ENCODE measurements at places on chromosomes 5 and 9. TPM values are rescaled to one million over a fixed set of nuclear protein-coding genes. Genes with fewer than 3 reads are reported as not detected.
A peak's percentile ranks its signal among the peaks of the same experiment; 100 is the strongest.

Gene FAM120AOS
- total RNA-seq: 30.9 TPM

DNA sequence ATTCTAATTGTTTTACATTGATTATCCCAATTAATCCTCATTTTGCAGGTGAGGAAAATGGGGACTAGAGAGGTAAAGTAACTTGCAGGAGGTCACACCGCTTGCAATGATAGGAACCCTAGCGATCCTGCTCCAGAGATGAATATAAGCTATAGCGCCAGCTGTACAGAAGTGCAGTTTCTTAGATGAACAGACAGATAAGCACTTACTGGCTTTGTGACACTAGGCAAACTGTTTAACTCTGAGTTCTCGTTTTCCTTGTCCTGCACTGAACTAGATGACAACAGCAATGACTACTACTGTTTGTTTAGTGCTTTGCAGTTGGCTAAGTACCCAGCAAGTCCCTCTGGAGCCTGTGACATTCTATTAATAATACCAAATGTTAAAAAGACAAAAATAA, 11.1 kb downstream of the LHX6 start:
- DNase-seq: no peak
- H3K36me3 ChIP-seq: no peaks in the 10 kb centered on the region
- no peak overlapping the region for H3K4me3 ChIP-seq
- peaks cover 96% of the 10 kb centered on the region for H3K27me3 ChIP-seq

Gene SPINK13
- not detected for total RNA-seq

Gene PCDHGB7
- 5.6 TPM for total RNA-seq

- DNase-seq: no peak
- no peak overlapping the region for H3K27ac ChIP-seq
- H3K27me3 ChIP-seq: no peaks in the 10 kb centered on the region
- H3K4me1 ChIP-seq: no peaks in the 10 kb centered on the region
Measured at GRCh38 chr9:112705768-112706427, 12.0 kb downstream of the INIP start.

- H3K27me3 ChIP-seq: no peaks in the 10 kb centered on the region
- no peak overlapping the region for H3K4me3 ChIP-seq
Measured at GRCh38 chr5:128197896-128198522, 114.4 kb downstream of the SLC12A2 start.

DNA sequence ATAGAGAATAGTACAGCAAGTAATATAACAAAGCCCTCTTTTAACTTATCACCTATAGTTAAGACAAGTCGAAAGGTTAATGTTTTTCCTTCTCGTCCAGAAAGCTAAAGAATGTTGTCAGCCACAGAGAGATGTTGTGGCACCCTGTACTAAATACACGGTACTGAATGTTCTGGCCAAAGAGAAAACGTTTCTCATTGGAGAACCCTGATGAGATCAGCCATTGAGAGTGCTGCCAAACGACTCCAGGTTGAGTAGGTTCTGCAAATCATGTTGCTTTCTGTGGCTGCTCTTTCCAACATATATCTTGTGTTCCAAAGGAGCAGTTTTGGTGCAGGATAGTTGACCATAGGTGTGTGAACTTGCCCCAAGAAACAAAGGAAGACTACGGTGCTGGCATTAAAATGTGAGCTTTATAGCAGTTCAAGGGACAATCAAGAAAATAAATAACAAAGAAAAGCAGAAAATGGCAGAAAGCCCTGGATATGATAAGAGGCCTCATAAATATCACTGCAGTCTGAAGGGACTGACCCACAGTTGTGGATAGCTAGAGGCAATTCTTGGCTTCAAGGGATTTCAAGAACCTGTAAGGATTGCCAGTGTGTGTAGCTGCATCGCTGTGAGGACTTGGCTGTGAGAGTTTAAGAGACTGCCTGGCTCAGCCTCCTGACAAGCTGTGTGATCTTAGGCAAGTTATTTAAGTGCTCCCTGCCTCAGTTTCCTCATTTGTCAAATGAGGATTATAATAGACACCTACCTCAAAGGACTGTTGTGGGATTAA, 102.7 kb downstream of the ARHGEF28 start:
- no peaks in the 10 kb centered on the region for H3K27me3 ChIP-seq
- H3K36me3 ChIP-seq: no peaks in the 10 kb centered on the region
- no peak overlapping the region for H3K27ac ChIP-seq
- H3K4me3 ChIP-seq: no peak overlapping the region
- no peaks in the 10 kb centered on the region for H3K4me1 ChIP-seq

- peak overlapping the region; percentile 24 for H3K4me3 ChIP-seq
- H3K27me3 ChIP-seq: no peaks in the 10 kb centered on the region
- no peaks in the 10 kb centered on the region for H3K36me3 ChIP-seq
- H3K4me1 ChIP-seq: peaks cover 45% of the 10 kb centered on the region
- peak; percentile 85 for DNase-seq
Measured at GRCh38 chr5:132225165-132226032, 2.3 kb downstream of the P4HA2 start.

Gene ADGRV1
- 0.83 TPM for total RNA-seq

Gene FBXO10
- total RNA-seq: 31.7 TPM

Gene LHFPL2
- 3.9 TPM for total RNA-seq

DNA sequence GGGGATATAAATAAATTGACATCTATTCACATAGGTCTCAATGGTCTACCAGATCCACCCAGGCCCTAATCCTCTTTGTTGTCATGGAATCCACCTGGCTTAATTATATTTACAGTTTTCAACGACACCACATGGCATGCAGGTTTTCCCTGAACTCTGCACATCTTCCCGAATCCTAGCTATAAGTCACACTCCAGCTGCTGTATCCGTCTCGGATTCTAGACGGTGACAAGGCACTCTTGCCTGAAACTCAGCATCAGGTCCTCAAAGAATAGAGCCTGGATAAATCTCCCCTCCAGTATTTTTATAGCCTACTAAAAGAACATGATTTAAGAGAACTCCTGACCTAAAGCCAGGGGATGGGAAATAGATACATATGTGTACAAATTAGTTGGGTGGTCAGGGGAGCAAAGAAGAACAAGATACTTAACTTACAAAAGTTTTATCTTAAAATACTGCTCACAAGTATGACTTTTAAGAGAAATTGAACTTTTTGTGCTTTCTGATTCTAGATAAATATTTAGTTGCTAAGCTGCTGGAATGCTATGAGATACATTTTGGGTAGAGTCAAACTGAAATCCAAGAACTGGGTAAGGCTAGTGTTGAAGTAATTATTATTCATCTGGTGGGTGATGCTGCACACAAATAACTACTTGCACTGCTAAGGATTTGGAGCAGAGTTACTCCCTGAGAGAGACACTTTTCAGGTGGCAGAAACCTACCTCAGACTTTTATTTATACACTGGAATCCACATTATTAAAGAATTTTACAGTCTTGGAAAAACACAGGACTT, 187.3 kb downstream of the EFNA5 start:
- no peak overlapping the region for H3K27ac ChIP-seq
- no peaks in the 10 kb centered on the region for H3K27me3 ChIP-seq
- no peak for DNase-seq
- H3K4me3 ChIP-seq: no peak overlapping the region

DNA sequence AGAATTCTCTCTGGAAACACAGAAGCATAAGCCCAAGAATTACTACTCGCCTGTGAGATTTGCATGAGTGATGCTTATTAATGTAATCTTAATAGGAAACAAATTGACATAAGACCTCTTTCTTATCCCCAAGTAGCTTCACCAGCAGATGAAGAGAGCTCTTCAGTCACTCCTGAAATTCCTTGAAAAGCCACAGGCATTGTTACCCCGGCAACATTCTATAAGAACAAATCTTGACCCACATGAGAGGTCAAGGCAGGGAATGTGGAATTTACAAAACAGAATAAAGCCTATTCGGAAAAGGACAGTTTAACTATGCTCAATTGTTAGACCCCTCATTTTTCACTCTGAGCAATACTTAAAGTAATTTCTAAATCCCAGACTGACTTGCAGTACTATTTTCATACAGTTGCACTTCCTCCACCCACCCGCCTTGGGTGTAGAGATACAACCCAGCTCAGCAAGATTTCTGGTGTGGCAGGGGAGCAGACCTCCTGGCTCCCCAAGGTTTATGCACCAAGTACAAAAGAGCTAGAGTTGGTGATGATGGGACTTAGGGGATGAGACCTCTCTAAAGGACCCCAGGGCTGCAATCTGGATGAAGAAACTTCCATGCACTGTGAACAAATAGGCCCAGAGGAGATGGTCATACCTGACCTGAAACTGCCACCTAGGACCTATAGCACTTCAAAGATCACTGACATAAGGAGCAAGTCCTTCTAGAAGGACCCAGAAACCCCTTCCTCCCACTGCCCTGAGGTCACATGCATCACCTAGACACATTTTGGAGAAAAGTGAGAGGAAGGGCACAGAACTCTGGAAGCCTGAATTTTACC, 242.1 kb downstream of the ZNF608 start:
- no peaks in the 10 kb centered on the region for H3K4me1 ChIP-seq
- H3K27me3 ChIP-seq: no peaks in the 10 kb centered on the region
- H3K27ac ChIP-seq: no peak overlapping the region
- H3K36me3 ChIP-seq: no peaks in the 10 kb centered on the region
- no peak for DNase-seq

DNA sequence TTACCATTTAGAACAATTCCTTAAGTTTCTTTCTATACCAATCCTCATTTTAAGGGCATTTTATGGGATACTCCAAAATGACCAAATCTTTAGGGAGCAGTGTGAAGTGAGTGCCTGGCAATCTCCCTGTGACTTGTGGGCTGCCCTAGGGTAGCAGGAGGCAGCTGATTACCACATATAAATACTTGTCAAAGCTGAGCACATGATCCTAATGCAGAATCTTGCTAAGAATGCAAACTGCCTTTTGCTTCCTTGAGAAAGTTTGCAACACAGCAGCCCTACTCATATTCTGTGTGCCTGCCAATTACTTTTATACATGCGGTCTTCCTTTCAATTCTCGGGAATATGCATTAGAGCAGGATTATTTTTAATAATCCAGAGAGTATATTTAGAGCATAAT, 18.2 kb upstream of the NREP start:
- H3K36me3 ChIP-seq: no peaks in the 10 kb centered on the region
- peaks cover 4% of the 10 kb centered on the region for H3K4me1 ChIP-seq
- H3K27me3 ChIP-seq: no peaks in the 10 kb centered on the region
- no peak overlapping the region for H3K27ac ChIP-seq
- no peak overlapping the region for H3K4me3 ChIP-seq

Gene SNAPC3
- 19.9 TPM for total RNA-seq

Gene AJM1
- 1.3 TPM for total RNA-seq

Gene PPP3R2
- total RNA-seq: not detected

Gene HSD17B3
- total RNA-seq: 1.1 TPM

Gene PCDHB7
- total RNA-seq: 0.39 TPM

Gene ZNF462
- 16.3 TPM for total RNA-seq

GRCh38 chr9:27864644-27865438, 291.6 kb upstream of the C9orf72 start:
- no peaks in the 10 kb centered on the region for H3K36me3 ChIP-seq
- H3K27ac ChIP-seq: no peak overlapping the region
- H3K4me3 ChIP-seq: no peak overlapping the region

GRCh38 chr5:34061993-34062392, 19.0 kb upstream of the C1QTNF3 start:
- DNase-seq: no peak
- no peaks in the 10 kb centered on the region for H3K4me1 ChIP-seq
- H3K36me3 ChIP-seq: no peaks in the 10 kb centered on the region
- no peak overlapping the region for H3K27ac ChIP-seq
- H3K4me3 ChIP-seq: no peak overlapping the region

Gene GABRA1
- total RNA-seq: not detected

DNA sequence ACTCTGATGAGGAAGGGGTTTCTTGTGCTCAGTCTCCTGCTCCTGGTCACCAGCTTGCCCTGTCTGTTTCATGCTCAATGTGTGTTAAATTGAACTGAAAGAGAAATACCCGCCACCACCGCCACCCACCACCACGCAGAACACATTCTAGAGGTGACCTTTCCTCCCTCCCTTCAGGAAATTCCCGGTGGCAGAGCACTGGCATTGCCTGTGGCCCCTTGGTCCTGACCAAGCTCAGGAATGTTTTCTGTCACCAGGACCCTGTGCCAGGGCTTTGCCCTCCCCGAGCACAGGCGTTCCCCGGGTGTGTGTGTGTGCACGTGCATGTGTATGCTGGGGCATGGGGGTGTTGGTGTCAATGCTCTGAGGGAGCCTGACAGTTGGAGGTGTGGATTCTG, 10.2 kb upstream of the SLC25A51 start:
- peaks cover 4% of the 10 kb centered on the region for H3K4me1 ChIP-seq
- DNase-seq: no peak

Gene B4GALT7
- 18.5 TPM for total RNA-seq

DNA sequence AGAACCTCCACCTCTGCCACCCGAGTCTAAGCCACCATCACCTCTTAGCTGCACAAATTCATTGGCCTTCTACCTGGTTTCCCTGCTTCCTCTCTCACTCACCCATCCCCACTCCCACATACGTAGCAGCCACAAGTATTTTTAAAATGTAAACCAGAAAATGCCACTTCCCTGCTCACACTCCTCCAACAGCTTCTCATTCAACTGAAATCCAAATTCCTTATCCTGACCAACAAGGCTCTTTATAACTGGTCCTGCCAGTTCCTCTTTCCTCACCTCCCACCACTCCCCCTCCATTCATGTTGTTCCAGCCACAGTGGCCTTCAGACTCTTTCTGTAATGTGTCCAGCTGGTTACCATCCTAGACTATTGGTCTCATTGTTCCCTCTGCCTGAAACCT, 25.0 kb upstream of the PALM2AKAP2 start:
- H3K4me3 ChIP-seq: no peak overlapping the region
- H3K36me3 ChIP-seq: no peaks in the 10 kb centered on the region
- no peak for DNase-seq
- H3K4me1 ChIP-seq: no peaks in the 10 kb centered on the region
- H3K27ac ChIP-seq: no peak overlapping the region
- H3K27me3 ChIP-seq: peaks cover 6% of the 10 kb centered on the region

- no peaks in the 10 kb centered on the region for H3K4me1 ChIP-seq
- H3K36me3 ChIP-seq: no peaks in the 10 kb centered on the region
- no peak overlapping the region for H3K4me3 ChIP-seq
Measured at GRCh38 chr5:126438868-126439267, 15.7 kb downstream of the GRAMD2B start.

- no peaks in the 10 kb centered on the region for H3K4me1 ChIP-seq
- no peaks in the 10 kb centered on the region for H3K36me3 ChIP-seq
- no peaks in the 10 kb centered on the region for H3K27me3 ChIP-seq
Measured at GRCh38 chr5:144958002-144958401, 787.3 kb downstream of the KCTD16 start.

Gene ESM1
- not detected for total RNA-seq

- no peak overlapping the region for H3K4me3 ChIP-seq
- H3K4me1 ChIP-seq: no peaks in the 10 kb centered on the region
- H3K27me3 ChIP-seq: no peaks in the 10 kb centered on the region
- no peaks in the 10 kb centered on the region for H3K36me3 ChIP-seq
- H3K27ac ChIP-seq: no peak overlapping the region
- no peak for DNase-seq
Measured at GRCh38 chr9:128903871-128904620, 16.7 kb upstream of the PHYHD1 start.

Gene KCNIP1
- not detected for total RNA-seq

All from psoas muscle (tissue), 8 donors.